ENCODE measurements at places on chromosomes 3 and 15. TPM values are rescaled to one million over a fixed set of nuclear protein-coding genes. Genes with fewer than 3 reads are reported as not detected.

GRCh38 chr15:81113204-81113657 lies 20.8 kb upstream of the CFAP161 start:
- DNase-seq, result no peak
- H3K4me3 ChIP-seq, result no peak overlapping the region
- H3K36me3 ChIP-seq, result no peaks in the 10 kb centered on the region
- no peak overlapping the region for H3K27ac ChIP-seq

The C3orf49 gene
- not detected for total RNA-seq

GRCh38 chr3:124591699-124592098 lies 138.6 kb upstream of the UMPS start:
- no peaks in the 10 kb centered on the region for H3K4me1 ChIP-seq
- no peaks in the 10 kb centered on the region for H3K36me3 ChIP-seq
- H3K4me3 ChIP-seq, result no peak overlapping the region
- DNase-seq, result no peak
- H3K27ac ChIP-seq, result no peak overlapping the region
- no peaks in the 10 kb centered on the region for H3K27me3 ChIP-seq

The MST1 gene
- total RNA-seq, result 7.9 TPM

The P2RY1 gene
- total RNA-seq, result 1.2 TPM

The STRA6 gene
- not detected for total RNA-seq

The FANCD2OS gene
- total RNA-seq, result not detected

DNA sequence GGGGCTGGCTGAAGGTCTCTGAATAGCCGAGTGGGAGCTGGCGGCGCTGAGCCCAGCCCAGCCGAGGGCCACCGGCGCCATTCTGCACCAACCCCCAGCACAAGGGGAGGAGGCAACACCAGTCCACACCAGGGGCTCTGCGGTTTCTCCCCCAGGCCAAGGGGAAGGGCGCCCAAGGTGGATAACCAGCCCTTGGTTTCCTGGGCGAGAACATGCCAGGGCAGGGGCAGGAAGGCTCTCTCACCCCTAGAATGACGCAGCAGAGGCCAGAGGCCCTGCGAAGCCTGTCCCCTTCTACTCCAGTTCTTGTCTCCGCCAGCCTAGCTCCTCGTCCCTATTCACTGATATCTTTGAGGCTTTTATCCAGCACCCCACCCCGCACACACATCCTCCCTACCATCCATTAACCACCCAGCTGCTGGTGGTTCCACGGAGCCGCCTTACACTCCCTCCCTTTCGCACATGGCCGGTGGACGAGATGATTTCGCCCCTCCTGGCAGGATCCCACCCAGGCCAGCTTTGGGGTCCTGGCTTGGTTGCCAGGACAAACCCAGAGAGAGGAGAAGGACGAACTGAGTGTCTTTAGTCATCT lies 1.3 kb downstream of the RBPMS2 start:
- DNase-seq, result no peak
- H3K27ac ChIP-seq, result no peak overlapping the region

The SCAPER gene
- total RNA-seq, result 48.8 TPM

The NR2F2 gene
- total RNA-seq, result not detected

The NDUFB5 gene
- 63.2 TPM for total RNA-seq

GRCh38 chr15:56325186-56325585 lies 40.0 kb upstream of the TEX9 start:
- H3K27me3 ChIP-seq, result no peaks in the 10 kb centered on the region
- H3K36me3 ChIP-seq, result no peaks in the 10 kb centered on the region
- no peak for DNase-seq
- no peaks in the 10 kb centered on the region for H3K4me1 ChIP-seq
- H3K27ac ChIP-seq, result no peak overlapping the region

- no peaks in the 10 kb centered on the region for H3K4me1 ChIP-seq
- no peak for DNase-seq
- H3K36me3 ChIP-seq, result no peaks in the 10 kb centered on the region
- no peak overlapping the region for H3K4me3 ChIP-seq
Measured at GRCh38 chr3:127171320-127171719, 21.6 kb upstream of the PRR23E start.

All from naive thymus-derived CD4-positive, alpha-beta T cell (primary cell).